ENCODE measurements at places on chromosomes 2 and 18.

GRCh38 chr18:80033181-80034067, 810 bp upstream of the RBFA start:
- peak overlapping the region; percentile 97 for H3K27ac ChIP-seq
- H3K36me3 ChIP-seq = peaks cover 4% of the 10 kb centered on the region
- H3K27me3 ChIP-seq = no peaks in the 10 kb centered on the region

DNA sequence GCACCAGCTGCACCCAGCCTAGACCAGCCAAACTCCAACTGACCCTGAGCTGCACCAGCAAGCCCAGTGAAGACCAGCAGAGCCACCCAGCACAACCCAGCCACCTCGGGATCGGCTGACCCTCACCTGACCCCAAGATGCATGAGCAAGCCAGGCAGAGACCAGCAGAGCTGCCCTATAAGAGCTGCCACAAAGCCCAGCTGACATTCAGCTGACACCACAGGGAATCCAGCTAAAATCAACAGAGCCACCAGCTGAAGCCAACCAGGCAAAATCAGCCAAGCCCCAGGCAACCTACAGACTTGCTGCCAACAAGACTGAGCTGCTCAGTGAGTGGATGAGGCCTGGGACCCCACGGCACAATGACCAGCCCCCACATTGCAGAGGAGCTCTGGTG, 54.6 kb downstream of the CYP27C1 start:
- no peaks in the 10 kb centered on the region for H3K36me3 ChIP-seq
- no peak overlapping the region for H3K4me3 ChIP-seq
- H3K27me3 ChIP-seq = no peaks in the 10 kb centered on the region
- peak; percentile 30 for DNase-seq
- H3K4me1 ChIP-seq = peaks cover 2% of the 10 kb centered on the region

- no peaks in the 10 kb centered on the region for H3K36me3 ChIP-seq
- no peak for DNase-seq
- peaks cover 1% of the 10 kb centered on the region for H3K4me1 ChIP-seq
Observed at GRCh38 chr2:36255863-36256262, 99.7 kb upstream of the CRIM1 start.

- DNase-seq = no peak
- no peak overlapping the region for H3K27ac ChIP-seq
- peaks cover 3% of the 10 kb centered on the region for H3K36me3 ChIP-seq
- peaks cover 8% of the 10 kb centered on the region for H3K27me3 ChIP-seq
- peaks cover 48% of the 10 kb centered on the region for H3K4me1 ChIP-seq
- H3K4me3 ChIP-seq = no peak overlapping the region
Observed at GRCh38 chr2:99672766-99673350, 183.0 kb upstream of the REV1 start.

DNA sequence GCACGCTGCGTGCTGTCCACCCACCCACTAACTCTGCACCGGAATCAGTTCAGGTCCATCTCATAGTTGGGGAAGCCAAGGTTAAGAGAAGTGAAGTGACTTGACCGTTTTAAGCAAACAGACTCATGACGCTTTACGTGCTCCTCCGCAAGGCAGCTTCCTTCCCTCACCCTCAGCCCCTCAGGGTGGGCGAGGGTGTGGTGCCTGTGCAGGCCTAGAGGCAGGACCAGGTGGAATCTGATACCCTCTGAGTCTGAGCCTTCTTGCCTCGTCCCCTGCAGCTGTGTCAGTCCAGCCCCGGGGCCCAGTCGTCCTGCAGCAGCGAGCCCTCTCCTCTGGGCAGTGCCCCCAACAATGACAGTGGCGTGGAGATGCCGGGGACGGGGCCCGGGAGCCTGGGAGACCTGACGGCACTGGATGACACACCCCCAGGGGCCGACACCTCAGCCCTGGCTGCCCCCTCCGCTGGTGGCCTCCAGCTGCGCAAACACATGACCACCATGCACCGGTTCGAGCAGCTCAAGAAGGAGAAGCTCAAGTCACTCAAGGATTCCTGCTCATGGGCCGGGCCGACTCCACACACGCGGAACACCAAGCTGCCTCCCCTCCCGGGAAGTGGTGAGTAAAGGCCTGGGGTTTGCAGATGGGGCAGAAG, 250.5 kb downstream of the GLI2 start:
- H3K36me3 ChIP-seq = peaks cover 41% of the 10 kb centered on the region
- H3K4me1 ChIP-seq = no peaks in the 10 kb centered on the region
- H3K4me3 ChIP-seq = no peak overlapping the region

DNA sequence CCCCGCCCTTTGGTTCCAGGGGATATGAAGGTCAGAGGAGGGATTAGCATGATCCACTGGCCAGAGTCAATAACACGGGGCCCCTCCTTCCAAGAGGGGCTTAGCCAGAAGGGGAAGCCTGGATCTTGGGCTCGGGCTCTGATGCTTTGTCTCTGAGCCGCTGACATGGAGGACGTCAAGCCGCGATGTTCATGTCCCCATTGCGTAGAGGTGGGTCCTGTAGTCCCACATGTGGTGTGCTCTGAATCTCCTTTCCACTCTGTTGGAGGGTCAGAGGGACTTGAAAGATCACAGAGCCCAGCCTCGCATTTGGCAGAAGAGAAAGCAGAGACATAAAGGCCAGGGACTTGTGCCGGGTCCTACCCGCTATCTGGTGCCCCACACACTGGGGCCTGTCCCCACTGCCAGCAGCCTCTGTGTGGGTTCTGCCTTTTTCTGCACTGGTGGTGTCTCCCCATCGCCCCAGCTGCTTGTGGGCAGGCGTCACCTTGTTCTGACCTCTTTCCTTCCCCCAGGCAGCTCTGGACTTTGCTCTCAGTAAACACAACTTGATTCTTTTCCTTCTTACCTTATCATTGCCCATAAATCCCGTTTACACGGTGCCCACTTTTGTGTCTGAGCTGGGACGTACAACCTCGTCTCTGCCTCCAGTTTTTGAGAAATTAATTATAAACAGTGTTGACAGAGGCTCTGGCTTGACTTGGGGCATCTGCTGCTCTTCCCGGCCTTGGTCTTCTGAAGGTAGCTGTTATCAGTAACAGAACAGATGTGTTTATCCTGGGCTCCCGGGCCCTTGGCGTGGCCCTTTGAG, 48.8 kb downstream of the SH3BP4 start:
- no peak for DNase-seq
- peaks cover 25% of the 10 kb centered on the region for H3K36me3 ChIP-seq
- peaks cover 63% of the 10 kb centered on the region for H3K4me1 ChIP-seq
- peak overlapping the region; percentile 94 for H3K27ac ChIP-seq

DNA sequence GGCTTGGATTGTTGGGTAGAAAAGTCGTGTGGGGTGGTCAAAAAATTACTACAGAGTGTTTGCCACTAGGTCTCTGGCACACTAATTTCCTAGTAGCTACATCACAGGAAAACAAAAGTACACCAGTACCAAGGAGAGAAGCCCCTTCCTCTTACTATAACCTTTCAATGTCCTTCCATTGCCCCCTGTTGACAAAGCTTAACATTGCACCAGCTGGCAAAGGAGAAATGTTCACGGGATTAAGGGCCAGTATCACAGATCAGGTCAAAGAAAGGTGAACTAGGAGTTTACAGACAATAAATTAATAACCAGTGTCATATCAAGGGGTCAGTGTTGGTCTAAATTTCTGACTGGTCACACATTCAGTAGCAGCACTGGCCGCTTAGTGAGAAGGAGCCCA, 1139.6 kb upstream of the FAM98A start:
- no peaks in the 10 kb centered on the region for H3K27me3 ChIP-seq
- H3K27ac ChIP-seq = no peak overlapping the region
- no peak for DNase-seq
- no peaks in the 10 kb centered on the region for H3K36me3 ChIP-seq

GRCh38 chr2:230969659-230970015, 26.3 kb upstream of the SPATA3 start:
- no peaks in the 10 kb centered on the region for H3K27me3 ChIP-seq
- H3K36me3 ChIP-seq = no peaks in the 10 kb centered on the region
- no peak overlapping the region for H3K4me3 ChIP-seq
- DNase-seq = no peak

- H3K4me3 ChIP-seq = peak overlapping the region; percentile 4
- peak overlapping the region; percentile 43 for H3K27ac ChIP-seq
- H3K36me3 ChIP-seq = no peaks in the 10 kb centered on the region
- peaks cover 41% of the 10 kb centered on the region for H3K4me1 ChIP-seq
- DNase-seq = no peak
Observed at GRCh38 chr2:59585655-59586054, 967.8 kb downstream of the BCL11A start.

DNA sequence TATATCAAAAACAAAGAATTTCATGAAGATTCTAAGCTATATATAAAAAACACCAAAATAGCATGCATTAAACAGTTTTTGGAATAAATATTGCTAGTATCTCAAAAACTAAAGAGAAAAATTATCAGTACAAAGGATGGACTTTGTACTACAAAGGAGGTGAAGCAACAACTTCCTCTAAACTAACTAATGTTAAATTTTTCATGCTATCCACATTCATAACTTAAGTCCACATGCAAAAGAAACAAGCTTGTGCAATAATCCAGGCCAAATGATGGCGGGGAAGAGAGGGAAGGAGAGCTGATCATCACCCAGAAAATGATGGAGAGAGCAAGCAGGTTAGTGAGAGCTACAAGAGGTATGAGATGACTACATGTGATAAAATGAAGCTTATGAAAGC, 70.1 kb downstream of the KIDINS220 start:
- no peak overlapping the region for H3K4me3 ChIP-seq
- DNase-seq = no peak
- no peaks in the 10 kb centered on the region for H3K27me3 ChIP-seq

DNA sequence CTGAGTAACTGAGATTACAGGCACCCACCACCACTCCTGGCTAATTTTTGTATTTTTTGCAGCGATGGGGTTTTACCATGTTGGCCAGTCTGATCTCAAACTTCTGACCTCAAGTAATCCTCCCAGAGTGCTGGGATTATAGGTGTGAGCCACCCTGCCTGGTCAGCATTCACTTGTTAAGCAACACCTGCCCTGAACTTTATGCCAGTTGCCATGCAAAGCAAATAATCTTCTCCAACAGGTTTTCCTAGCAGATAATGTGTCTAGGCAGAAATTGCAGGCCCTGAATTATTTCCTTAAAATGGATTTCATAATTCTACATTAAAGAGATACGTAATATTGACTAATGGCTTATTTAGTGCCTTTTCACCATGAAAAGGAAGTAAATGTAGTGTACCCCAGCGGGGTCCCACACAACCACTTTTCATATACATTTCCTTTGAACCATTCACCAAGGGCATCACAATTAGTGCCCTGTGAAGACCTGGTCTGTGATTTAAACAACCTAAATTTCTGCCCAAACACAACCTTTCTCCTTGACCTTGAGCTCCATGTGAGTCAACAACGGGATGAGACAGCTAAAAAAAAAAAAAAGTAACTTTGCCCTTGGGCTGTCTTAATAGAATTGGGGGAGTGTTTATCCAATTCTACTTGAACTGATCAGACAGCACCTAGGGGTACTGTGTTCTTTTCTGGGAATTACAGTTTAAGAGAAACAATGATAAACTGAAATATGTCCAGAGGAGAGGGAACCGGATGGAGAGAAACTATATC, 41.6 kb downstream of the EEF1B2 start:
- no peak overlapping the region for H3K4me3 ChIP-seq
- no peak overlapping the region for H3K27ac ChIP-seq

- no peaks in the 10 kb centered on the region for H3K27me3 ChIP-seq
- H3K36me3 ChIP-seq = peaks cover 24% of the 10 kb centered on the region
- H3K27ac ChIP-seq = no peak overlapping the region
- no peak for DNase-seq
- peaks cover 5% of the 10 kb centered on the region for H3K4me1 ChIP-seq
Observed at GRCh38 chr2:127347734-127348392, 39.9 kb downstream of the MAP3K2 start.

GRCh38 chr2:216491793-216492596, 6.6 kb upstream of the RPL37A start:
- H3K27me3 ChIP-seq = no peaks in the 10 kb centered on the region
- H3K36me3 ChIP-seq = no peaks in the 10 kb centered on the region
- H3K4me1 ChIP-seq = peaks cover 29% of the 10 kb centered on the region
- peak overlapping the region; percentile 81 for H3K27ac ChIP-seq

GRCh38 chr2:669323-669722, 7.9 kb downstream of the TMEM18 start:
- H3K27me3 ChIP-seq = no peaks in the 10 kb centered on the region
- H3K36me3 ChIP-seq = peaks cover 47% of the 10 kb centered on the region
- no peak overlapping the region for H3K27ac ChIP-seq
- peaks cover 4% of the 10 kb centered on the region for H3K4me1 ChIP-seq
- no peak for DNase-seq

GRCh38 chr18:29321561-29321960, 1144.6 kb upstream of the CDH2 start:
- H3K4me3 ChIP-seq = no peak overlapping the region
- no peak for DNase-seq
- H3K36me3 ChIP-seq = no peaks in the 10 kb centered on the region
- no peak overlapping the region for H3K27ac ChIP-seq

DNA sequence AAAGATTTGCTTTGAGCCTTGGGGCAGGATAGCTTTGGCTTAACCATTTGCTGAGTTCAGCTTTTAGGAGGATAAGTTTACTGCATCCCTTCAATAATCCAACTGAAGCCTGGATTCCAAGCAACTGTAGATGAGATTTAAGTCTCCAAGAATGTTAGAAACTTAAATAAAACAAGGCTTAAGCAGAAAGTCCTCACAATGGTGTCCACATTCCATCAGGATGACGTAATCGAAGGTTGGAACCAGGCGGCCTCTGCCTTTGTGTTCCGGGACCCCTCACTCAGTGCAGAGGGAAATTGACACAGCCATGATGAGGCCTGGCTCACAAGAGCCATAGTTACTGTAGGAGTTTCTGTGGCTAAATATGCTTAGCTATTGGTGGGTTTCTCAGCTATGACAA, 260.4 kb downstream of the LPIN1 start:
- no peak for DNase-seq
- no peaks in the 10 kb centered on the region for H3K36me3 ChIP-seq
- H3K4me1 ChIP-seq = peaks cover 19% of the 10 kb centered on the region
- H3K4me3 ChIP-seq = no peak overlapping the region

DNA sequence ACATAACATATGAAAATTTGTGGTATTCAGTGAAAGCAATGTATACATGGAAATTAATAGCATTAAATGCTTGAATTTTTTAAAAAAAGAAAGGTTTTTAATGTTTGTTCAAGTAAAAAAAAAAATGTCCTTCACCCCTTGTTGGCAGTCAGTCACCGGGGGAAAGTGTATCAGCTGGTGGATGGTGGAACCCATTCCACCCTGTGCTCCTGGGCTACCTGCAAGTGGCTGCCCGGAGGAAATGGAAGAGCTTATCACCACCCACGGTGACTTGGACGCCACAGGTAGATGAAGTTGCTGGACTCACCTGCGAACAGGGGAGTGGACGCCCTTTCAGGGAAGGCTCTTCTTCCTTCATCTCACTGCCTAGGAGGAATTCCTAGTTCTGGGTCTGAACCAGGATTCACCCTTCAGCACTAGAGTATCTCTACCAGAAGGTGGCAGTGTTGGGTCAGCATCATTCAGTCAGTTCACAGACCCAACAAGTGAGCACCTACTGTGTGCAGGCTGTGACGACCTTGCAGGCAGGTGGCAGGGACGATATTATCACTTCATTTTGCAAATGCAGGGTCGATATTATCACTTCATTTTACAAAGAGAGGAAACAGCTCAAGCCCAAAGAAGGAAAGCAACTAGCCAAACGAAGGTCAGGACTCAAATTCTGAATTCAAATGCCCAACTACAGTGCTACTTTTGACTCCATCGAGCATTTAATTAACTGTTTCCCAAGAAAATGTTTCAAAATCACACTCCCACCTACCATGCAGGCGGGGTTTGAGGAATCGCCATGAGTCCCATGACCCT, 35.8 kb downstream of the CIB4 start:
- no peaks in the 10 kb centered on the region for H3K27me3 ChIP-seq
- H3K4me1 ChIP-seq = peaks cover 34% of the 10 kb centered on the region
- H3K27ac ChIP-seq = peak overlapping the region; percentile 88
